T-helper 2 cell treated with Interferon-gamma antibody and Interleukin-4, amounts not matched to agents 5 μg/mL and 100 μg/mL, for 36 hours (primary cell): ENCODE measurements at places on chromosomes 2 and 18.

DNA sequence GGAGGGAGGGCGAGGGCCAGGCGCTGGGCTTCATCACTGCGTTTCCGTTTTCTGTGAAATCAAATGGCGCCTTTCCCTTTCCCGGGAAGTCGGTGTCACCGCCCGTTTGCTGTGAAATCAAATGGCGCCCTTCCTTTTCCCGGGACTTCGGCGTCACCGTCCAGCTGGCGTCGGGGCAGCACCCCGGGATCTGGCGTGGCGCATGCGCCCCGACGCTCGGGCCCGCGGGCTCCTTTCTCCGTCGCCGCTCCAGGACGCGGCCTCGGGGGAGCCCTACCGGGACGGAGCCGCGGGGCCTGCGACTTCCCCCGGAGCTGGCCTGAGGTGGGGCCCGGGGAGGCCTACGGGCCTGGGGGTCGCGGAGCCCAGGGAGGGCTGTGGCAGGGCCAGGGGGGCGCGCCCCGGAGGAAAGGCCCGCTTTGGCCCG lies at the start of gene FAM228A:
Gene FAM228A, plus strand, starts transcription at position 203 of the 427 bp plus-strand sequence. CDS start 428 bp downstream, outside the sequence.
- H3K4me3 ChIP-seq = no peak within 1 kb of the TSS
- H3K27ac ChIP-seq = no peak within 1 kb of the TSS
- no peak for DNase-seq
- H3K36me3 ChIP-seq = no peaks in the 10 kb centered on the region
- H3K27me3 ChIP-seq = peaks cover 10% of the 10 kb centered on the region
- peaks cover 4% of the 10 kb centered on the region for H3K4me1 ChIP-seq

GRCh38 chr2:110791435-110791834 lies 59.1 kb downstream of the ACOXL start:
- no peak overlapping the region for H3K4me3 ChIP-seq
- no peaks in the 10 kb centered on the region for H3K36me3 ChIP-seq
- H3K27ac ChIP-seq = no peak overlapping the region
- no peak for DNase-seq
- H3K27me3 ChIP-seq = peaks cover 44% of the 10 kb centered on the region

GRCh38 chr2:7014174-7014640 lies 97.0 kb downstream of the RNF144A start:
- no peak overlapping the region for H3K4me3 ChIP-seq
- H3K36me3 ChIP-seq = peaks cover 15% of the 10 kb centered on the region
- no peak for DNase-seq
- peaks cover 21% of the 10 kb centered on the region for H3K4me1 ChIP-seq
- no peak overlapping the region for H3K27ac ChIP-seq

- H3K27me3 ChIP-seq = no peaks in the 10 kb centered on the region
- no peak overlapping the region for H3K27ac ChIP-seq
- no peaks in the 10 kb centered on the region for H3K4me1 ChIP-seq
- no peak overlapping the region for H3K4me3 ChIP-seq
- H3K36me3 ChIP-seq = no peaks in the 10 kb centered on the region
- DNase-seq = no peak
Measured at GRCh38 chr18:26424428-26425147, 123.8 kb downstream of the KCTD1 start.

DNA sequence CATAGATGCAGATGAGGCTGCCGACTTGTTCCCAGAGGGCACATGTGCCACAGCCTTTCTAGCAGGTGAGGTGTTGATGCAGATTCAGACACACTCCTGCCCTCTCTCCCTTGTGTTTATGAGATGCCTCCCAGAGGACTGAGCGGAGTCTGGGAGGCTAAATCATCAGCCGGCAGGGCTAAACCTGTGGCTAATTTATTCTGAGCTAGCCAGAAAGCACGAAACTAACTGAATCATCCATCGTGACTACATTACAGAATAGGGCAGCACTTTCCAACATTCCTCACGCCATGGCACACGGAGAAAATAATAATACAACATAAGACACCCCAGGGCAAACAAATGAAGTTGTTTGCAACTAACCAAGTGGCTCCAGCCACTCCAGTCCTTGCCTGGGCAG lies 101.7 kb upstream of the FZD7 start:
- H3K27me3 ChIP-seq = peaks cover 6% of the 10 kb centered on the region
- no peak for DNase-seq
- H3K4me1 ChIP-seq = no peaks in the 10 kb centered on the region
- no peak overlapping the region for H3K4me3 ChIP-seq
- H3K36me3 ChIP-seq = no peaks in the 10 kb centered on the region

GRCh38 chr2:119417908-119418307 lies 13.7 kb upstream of the TMEM37 start:
- no peak overlapping the region for H3K27ac ChIP-seq
- no peak overlapping the region for H3K4me3 ChIP-seq
- no peaks in the 10 kb centered on the region for H3K36me3 ChIP-seq
- DNase-seq = no peak
- H3K4me1 ChIP-seq = peaks cover 3% of the 10 kb centered on the region

- H3K4me1 ChIP-seq = no peaks in the 10 kb centered on the region
- no peak overlapping the region for H3K4me3 ChIP-seq
- H3K36me3 ChIP-seq = no peaks in the 10 kb centered on the region
- H3K27ac ChIP-seq = no peak overlapping the region
Measured at GRCh38 chr2:43648994-43649701, 12.1 kb downstream of the PLEKHH2 start.

GRCh38 chr18:23114911-23115310 lies 20.4 kb upstream of the CABLES1 start:
- H3K27me3 ChIP-seq = peaks cover 16% of the 10 kb centered on the region
- H3K4me1 ChIP-seq = peaks cover 8% of the 10 kb centered on the region
- no peak overlapping the region for H3K27ac ChIP-seq
- no peaks in the 10 kb centered on the region for H3K36me3 ChIP-seq
- H3K4me3 ChIP-seq = no peak overlapping the region

DNA sequence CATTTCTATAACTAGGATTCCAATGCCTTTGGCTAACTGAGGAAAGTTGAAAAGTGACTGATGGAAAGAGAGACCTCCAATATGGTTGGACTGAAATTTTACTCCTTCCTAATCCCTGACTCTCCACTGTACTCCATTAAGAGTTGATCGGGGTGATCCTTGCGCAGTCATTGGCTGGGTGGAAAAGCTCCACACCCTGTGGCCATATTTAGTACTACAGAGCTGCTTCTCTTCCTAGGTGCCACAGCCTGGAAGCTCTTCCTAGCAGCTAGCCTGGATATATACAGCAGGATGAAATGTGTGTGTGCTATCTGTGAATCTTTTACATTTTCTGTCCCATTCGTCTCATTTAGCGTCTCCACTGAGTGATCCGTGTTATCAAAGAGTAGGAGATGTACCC lies 71.2 kb downstream of the MEP1B start:
- H3K4me3 ChIP-seq = no peak overlapping the region
- H3K4me1 ChIP-seq = no peaks in the 10 kb centered on the region
- no peak for DNase-seq
- no peak overlapping the region for H3K27ac ChIP-seq
- no peaks in the 10 kb centered on the region for H3K36me3 ChIP-seq

DNA sequence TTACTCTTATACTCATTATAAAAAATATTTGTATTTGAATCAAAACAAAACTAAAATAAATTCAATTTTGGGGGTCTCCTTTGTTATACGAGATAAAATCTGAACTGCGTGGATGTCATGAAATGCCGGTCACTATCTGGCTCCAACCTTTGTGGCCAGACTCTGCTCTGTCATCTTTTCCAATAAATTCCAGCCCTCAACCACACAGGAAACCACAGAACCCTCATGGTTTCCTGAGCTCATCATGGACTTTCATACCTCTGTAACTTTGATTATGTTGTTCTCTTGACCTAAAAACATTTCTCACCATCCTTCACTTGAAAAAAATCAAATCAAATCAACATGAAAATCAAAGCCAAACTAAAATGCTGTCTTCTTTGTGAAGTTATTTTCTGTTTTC lies 724.7 kb downstream of the METTL4 start:
- H3K27ac ChIP-seq = no peak overlapping the region
- H3K4me3 ChIP-seq = no peak overlapping the region
- H3K27me3 ChIP-seq = no peaks in the 10 kb centered on the region
- no peaks in the 10 kb centered on the region for H3K36me3 ChIP-seq
- DNase-seq = no peak
- H3K4me1 ChIP-seq = peaks cover 4% of the 10 kb centered on the region

GRCh38 chr2:167844714-167845530 lies 402.5 kb downstream of the STK39 start:
- no peaks in the 10 kb centered on the region for H3K27me3 ChIP-seq
- H3K27ac ChIP-seq = no peak overlapping the region
- no peak for DNase-seq

- peaks cover 7% of the 10 kb centered on the region for H3K4me1 ChIP-seq
- no peak overlapping the region for H3K4me3 ChIP-seq
- no peak for DNase-seq
Measured at GRCh38 chr18:5284808-5285207, 10.7 kb downstream of the ZBTB14 start.

- peaks cover 22% of the 10 kb centered on the region for H3K4me1 ChIP-seq
- no peak overlapping the region for H3K27ac ChIP-seq
- H3K36me3 ChIP-seq = peaks cover 16% of the 10 kb centered on the region
- H3K27me3 ChIP-seq = peaks cover 10% of the 10 kb centered on the region
- H3K4me3 ChIP-seq = no peak overlapping the region
Measured at GRCh38 chr2:173145454-173145853, 69.8 kb downstream of the MAP3K20 start.

DNA sequence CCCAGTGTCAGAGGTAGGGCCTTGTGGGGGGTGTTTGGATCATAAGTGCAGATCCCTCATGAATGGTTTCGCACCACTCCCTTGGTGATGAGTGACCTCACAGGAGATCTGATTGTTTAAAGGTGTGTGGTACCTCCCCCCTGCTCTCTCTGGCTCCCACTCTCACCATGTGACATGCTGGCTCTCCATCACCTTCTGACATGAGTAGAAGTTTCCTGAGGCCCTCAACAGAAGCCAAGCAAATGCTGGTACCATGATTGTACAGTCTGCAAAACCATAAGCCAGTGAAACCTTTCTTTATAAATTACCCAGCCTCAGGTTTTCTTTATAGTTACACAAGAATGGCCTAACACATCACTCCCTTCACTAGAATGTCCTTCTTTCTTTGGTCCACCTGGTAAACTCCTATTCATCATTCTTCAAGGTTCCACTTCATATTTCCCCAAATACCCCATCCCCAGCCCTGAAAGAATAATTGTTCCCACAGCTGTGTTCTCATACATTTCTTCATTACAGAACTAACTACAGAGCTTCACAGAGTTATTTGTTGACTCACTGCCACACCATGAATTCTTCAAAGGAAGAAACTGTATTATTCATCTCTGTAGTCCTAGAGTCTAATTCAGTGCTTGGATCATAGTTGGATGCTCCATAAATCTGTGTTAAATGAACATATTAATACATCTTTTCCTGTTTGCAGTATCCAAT lies 81.2 kb upstream of the STK17B start:
- no peak for DNase-seq
- peak overlapping the region; percentile 42 for H3K27ac ChIP-seq
- peaks cover 57% of the 10 kb centered on the region for H3K4me1 ChIP-seq
- no peaks in the 10 kb centered on the region for H3K27me3 ChIP-seq
- no peak overlapping the region for H3K4me3 ChIP-seq

- H3K4me1 ChIP-seq = no peaks in the 10 kb centered on the region
- H3K27me3 ChIP-seq = no peaks in the 10 kb centered on the region
- H3K36me3 ChIP-seq = no peaks in the 10 kb centered on the region
- no peak overlapping the region for H3K27ac ChIP-seq
- no peak overlapping the region for H3K4me3 ChIP-seq
- DNase-seq = no peak
Measured at GRCh38 chr2:19550750-19551149, 192.3 kb upstream of the OSR1 start.

DNA sequence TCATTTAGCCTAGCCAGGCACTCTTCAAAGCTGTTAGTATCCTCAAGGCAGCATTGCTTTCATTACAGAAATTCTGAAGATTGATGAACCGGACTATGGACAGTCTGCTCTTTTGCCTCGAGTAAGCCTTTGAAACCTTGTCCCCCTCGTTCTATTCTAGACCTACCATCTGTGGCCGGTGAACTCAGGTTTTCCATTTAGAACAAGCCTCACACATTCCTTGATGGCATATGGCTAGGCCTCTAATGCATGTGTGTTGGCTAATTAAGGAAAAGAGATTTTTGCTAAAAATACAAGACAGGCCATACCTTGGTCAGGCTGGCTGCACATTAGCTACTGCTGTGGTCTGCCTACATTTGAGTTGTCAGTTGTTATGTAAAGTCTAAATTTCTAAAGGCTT lies 111.8 kb downstream of the CERS6 start:
- peaks cover 8% of the 10 kb centered on the region for H3K36me3 ChIP-seq
- no peaks in the 10 kb centered on the region for H3K27me3 ChIP-seq
- no peak for DNase-seq
- H3K4me3 ChIP-seq = no peak overlapping the region
- H3K4me1 ChIP-seq = peaks cover 13% of the 10 kb centered on the region

DNA sequence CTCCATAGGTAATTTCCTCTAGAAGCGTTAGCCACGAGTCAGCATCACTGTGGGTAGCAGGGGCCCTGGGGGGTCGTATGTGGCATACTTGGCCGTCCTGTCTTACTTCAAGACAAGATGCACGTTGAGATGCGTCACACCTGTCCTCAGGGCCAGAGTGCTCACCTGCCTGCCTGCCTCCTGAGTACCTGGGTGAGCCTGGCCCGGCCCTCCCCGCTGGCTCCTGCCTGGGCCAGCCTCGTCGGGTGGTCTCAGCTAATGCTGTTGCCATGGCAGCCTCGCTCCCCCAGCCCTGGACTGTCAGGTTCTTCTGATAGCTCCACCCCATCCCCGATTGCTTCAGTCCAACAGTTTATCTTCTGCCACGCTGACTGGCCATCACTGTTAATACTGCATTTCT lies 232.4 kb downstream of the GBX2 start:
- H3K4me3 ChIP-seq = no peak overlapping the region
- H3K36me3 ChIP-seq = no peaks in the 10 kb centered on the region
- DNase-seq = no peak
- H3K27me3 ChIP-seq = peaks cover 8% of the 10 kb centered on the region
- no peak overlapping the region for H3K27ac ChIP-seq

- H3K4me1 ChIP-seq = no peaks in the 10 kb centered on the region
- no peak for DNase-seq
- no peaks in the 10 kb centered on the region for H3K27me3 ChIP-seq
- no peak overlapping the region for H3K4me3 ChIP-seq
- H3K27ac ChIP-seq = no peak overlapping the region
Measured at GRCh38 chr2:16210841-16211240, 270.5 kb downstream of the MYCN start.

DNA sequence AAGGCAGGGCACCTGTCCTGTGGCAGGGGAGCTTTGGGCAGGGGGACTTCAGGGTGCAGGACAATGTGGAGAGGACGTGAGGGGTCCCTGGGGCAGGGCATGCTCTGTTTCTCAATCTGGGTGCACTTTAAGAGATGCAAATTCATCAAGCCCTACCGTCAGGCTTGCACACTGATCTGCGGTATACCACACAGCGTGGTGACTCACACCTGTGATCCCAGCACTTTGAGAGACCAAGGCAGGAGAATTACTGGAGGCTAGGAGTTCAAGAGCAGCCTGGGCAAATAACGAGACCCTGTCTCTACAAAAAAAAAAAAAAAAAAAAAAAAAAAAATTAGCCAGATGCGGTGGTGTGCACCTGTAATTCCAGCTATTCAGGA lies 10.2 kb upstream of the GPC1 start:
- DNase-seq = no peak
- H3K36me3 ChIP-seq = no peaks in the 10 kb centered on the region
